Mesenchymal stem cell (in vitro differentiated cells and primary cell): ENCODE measurements at places on chromosomes 13 and 19.

GRCh38 chr13:52652980-52653303 is 306 bp downstream of the SUGT1 start:
- DNase-seq = no peak

DNA sequence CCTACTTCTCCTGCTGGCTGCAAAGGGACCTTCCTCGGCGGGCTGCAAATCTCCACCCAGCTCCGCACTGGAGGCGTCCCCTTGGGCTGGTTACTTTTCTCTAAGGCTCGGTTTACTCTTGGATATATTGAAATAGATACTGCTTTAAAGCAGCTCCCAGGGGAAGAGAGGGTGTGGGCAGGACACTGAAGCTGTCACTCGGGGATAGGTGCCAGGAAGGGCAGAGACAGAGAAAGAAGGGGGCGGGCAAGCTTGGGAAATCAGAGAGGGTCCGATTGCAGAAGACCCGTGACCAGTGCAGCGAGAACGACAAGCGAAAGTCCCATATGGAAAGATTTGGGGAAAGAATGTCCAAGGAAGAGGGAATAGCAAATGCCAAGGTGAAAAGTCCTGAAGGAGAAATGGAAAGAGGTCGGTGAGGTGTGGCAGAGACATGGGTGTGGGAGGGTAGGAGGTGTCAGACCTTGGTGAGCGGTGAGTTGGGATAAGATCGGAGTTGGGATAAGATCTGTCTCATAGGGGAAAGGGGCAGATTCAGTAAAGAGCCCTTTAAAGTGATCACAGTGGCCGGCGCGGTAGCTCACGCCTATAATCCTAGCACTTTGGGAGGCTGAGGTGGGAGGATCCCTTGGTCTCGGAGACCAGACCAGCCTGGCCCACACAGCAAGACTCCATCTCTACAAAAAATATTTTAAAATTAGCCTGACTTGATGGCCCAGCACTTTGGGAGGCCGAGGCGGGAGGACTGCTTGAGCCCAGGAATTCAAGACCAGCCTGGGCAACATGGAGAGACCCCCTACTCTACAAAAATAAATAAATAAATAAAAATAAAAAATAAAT is 618 bp downstream of the THSD8 start:
- no peak for DNase-seq

GRCh38 chr19:4567584-4568071 is 8.1 kb upstream of the SEMA6B start:
- DNase-seq = peak; percentile 41

- no peak for DNase-seq
Measured at GRCh38 chr13:48977973-48978372, 2.3 kb downstream of the FNDC3A start.

DNA sequence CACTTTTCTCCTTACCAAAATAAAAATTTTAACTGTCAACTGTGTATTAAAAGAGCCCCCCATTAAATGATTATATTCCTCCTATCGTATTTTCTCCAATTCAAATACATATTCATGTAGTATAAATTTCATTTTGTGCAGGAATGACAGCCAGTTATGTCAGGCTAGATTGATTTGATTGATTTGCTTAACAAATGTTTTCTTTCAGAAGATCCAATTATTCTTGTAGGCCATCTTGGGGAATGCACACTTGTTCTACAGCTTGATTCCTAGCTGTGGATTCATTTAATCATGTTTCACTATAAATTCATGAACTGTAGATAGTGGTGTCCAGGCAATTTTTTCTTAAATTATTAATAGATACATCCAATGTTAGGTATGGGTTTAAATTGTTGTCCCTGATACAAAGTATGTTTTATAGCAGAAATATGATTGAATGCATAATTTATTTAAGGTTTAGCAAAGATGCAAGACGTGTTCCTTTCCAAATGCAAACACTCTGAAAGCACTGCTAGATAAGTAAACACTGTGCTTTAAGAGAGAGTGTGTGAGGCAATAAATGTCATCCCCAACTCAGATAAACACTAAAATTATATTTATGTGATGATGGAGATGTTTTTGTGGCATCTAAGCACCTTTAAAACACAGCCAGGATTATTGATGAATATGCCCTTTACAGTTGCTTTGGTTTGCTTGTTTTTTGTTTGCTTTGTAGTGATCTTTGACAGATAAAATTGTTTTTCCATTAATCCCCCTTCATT is 531.1 kb downstream of the DCT start:
- no peak for DNase-seq

GRCh38 chr13:111139452-111139851 is 24.3 kb downstream of the ARHGEF7 start:
- DNase-seq = no peak

GRCh38 chr19:34145741-34146202 is 26.5 kb upstream of the LSM14A start:
- peak; percentile 55 for DNase-seq

DNA sequence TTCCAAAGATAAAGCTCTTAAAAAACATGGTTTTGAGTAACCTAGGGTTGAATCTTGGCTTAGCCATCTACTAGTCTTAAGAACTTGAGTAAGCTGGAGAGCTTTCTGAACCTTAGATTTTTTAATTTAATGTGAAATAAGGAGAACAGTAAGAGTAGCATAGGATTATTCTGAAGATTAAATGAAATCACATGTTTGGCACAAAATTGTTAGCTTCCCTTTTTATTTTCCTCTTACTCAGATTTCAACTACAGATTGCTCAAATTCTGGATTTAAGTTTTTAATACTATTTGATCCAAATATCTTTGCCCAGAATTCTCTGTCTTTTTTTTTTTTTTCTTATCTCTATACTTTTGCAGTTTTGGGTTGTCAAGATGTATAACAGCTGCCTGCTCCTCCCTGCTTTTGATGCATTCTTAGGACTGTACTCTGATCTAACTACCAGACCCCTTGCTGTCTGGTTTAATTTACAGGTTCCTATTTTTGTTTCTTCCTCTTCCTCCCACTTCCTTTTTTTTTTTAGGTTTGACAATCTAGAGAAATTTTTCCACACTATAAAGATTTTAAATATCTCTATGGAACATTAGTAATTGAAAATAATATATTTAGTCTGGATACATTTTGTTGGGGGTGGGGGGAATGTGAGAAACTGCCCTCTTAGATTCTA is 12.3 kb downstream of the POMP start:
- DNase-seq = no peak

- DNase-seq = no peak
Measured at GRCh38 chr19:45047188-45047797, 8.4 kb downstream of the CLASRP start.

GRCh38 chr19:13055213-13056051 is 47.2 kb downstream of the LYL1 start:
- peak; percentile 77 for DNase-seq

DNA sequence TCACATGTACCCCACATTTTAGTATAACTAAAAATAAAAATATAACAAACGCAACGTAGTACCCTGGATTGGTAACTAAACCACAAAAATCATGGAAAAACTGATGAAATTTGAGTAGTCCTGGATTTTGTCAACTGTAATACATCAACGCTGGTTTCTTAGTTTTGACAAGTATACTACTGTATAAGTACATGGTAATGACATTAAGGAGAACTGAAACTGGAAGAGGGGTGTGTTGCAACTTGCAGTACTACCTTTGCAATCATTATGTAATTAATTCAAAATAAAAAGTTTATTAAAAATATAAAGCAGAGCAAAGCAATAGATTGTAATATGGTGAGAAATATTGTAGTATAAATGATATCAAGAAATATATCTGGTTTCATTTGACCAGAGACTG is 1158.0 kb upstream of the SPRY2 start:
- no peak for DNase-seq

GRCh38 chr19:38281811-38282566 is 17.6 kb downstream of the SPINT2 start:
- no peak for DNase-seq

DNA sequence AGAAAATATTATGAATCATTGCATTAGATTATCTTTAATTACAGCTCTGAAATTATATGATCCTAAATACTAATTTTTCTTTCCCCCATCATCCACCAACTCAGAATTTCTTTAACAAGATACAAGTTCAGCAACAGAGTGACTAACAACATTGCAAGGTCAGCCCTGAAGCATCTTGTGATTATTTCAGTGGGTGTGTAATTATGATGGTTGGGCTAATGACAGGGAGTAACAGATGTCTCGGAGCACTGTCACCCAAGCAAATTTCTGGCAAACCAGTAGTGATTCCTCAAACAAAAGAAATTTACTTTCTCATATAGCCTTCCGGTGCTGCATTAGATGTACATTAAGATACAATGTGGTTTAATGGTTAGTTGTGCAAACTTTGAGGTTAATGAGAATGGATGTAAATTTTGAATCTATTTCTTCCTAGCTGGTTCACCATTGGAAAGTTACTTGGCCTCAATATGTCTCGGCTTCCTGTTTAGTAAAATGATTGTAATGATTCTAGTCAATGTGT is 238.9 kb downstream of the ITGBL1 start:
- no peak for DNase-seq

DNA sequence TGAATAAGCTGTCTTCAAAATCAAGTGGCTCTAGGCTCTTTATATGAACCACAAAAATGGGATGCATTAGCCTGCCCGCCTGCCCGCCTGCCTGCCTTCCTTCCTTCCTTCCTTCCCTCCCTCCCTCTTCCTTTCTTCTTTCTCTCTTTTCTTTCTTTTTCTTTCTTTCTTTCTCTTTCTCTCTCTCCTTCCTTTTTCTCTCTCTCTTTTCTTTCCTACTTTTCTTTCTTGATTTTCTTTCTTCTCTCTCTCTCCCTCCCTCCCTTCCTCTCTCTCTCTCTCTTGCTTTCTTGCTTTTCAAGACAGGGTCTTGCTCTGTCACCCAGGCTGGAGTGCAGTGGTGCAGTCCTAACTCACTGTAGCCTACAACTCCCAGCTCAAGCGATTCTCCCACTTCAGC is 26.9 kb downstream of the F2RL3 start:
- no peak for DNase-seq

DNA sequence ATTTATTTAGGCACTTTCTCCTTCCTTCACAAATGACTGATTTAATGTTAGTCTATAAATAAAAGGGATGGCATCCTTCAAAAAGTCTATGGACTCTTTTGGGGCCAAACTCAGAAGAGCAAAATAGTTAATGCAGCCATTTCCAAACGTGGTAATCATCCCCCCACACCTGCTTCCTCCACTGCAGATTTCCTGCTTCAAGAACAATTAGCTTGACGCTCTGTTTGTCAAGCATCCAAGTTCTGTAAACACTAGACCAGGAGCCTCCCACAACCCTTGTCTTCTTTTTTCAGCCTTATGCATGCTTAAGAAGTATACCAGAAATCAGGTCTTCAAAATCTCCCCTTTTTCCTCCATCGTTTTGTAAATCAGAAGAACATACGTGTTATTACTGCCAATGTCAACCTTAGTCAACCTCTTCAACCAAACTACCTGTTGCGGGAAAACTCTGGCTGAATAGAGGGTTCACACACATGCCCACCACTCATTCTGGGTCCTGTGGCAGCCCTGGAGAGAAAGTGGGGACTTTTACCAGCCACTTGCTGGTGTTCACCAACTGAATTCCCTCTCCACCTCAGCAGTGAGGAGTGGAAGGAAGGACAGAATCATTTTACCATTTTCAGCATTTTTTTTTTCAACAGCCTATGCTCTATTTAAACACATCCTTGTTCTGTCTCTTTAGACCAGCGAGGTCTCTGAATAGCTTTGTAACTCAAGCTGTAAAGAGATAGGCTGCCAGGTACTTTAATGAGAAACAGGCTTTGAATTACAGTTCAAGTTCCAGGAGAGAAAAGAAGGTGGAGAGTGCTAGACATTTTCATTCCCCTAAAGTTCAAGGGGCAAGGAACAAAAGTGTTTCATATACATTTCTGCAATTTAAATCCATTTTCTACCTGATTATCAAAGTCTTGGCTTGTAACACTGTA is 39.1 kb downstream of the EFNB2 start:
- DNase-seq = no peak

DNA sequence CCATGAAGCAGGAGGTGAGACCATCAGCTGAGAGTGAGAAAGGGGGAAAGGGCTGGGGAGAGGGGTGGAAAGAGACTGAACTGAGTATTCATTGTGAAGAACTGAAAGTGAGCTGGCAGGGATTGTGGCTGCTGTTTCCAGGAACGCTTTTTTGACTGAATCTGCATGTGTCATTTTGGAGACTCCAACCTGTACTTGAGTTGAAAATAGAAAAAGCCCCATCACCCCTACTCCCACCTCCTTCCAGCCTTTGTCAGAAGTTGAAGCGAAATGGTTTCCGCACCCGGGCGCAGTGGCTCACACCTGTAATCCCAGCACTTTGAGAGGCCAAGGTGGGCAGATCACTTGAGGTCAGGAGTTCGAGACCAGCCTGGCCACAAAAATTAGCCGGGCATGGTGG is 128.0 kb upstream of the GPR12 start:
- no peak for DNase-seq

DNA sequence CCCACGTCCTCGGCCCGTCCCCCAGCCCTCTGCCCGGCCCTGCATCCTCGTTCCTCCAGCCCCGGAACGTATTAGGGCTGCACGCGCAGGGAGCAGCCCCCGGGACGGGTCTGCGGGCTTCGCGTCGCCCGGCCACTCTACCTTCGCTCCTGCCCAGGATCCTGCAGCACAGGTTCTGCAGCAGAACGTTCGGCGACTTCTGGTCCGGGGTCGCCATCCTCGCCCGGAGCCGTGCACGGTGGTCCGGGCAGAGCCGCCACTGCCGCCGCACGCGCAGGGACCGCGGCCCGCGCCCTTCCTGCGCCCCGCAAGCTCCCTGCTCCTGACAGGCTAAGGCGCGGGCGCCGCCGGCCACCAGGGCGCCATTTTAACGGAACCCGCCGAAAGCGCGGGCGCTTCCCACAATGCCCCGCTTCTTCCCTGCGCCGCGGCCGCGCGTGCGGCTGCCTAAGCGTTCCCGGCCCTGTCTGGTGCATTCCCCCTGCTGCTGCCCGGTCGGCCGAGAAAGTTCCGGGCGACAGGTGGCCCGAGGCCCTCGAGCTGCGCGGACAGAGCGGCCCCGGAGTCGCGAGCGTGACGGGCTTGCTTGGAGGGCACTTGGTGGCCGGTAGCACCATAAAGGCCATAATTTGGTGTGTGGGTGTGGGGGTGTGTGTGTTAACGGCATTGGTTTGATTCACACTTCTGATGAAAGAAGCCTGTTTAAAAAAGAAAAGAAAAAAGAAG is at the start of gene TUBGCP3:
TUBGCP3 (minus strand) TSS at position 390 of the 726 bp plus-strand sequence; CDS start at position 217, 173 bp downstream.
- DNase-seq = peak; percentile 86

- DNase-seq = no peak
Measured at GRCh38 chr19:2732157-2732725, 7.6 kb downstream of the SLC39A3 start.

DNA sequence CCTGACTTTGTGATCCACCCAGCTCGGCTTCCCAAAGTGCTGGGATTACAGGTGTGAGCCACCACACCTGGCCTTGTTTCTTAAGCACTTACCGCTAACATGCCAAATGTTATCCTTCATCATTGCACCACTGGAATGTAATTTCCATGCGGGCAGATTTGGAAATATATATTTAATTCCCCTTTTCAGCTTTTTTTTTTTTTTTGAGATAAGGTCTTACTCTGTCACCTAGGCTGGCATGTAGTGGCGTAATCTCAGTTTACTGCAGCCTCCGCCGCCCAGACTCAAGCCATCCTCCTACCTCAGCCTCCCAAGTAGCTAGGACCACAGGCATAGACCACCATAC is 4.3 kb upstream of the UPK1A start:
- DNase-seq = no peak

GRCh38 chr13:113901642-113902041 is 37.8 kb upstream of the GAS6 start:
- DNase-seq = no peak

GRCh38 chr13:21006141-21007005 is 55.0 kb downstream of the LATS2 start:
- no peak for DNase-seq

GRCh38 chr13:26867451-26868091 is 107.0 kb upstream of the GPR12 start:
- DNase-seq = peak; percentile 32

GRCh38 chr19:1574354-1575136 is 6.4 kb upstream of the MEX3D start:
- no peak for DNase-seq
